CD4-positive, CD25-positive, alpha-beta regulatory T cell (primary cell): ENCODE measurements at places on chromosomes 3 and 15. TPM values are rescaled to one million over a fixed set of nuclear protein-coding genes. Genes with fewer than 3 reads are reported as not detected.
A peak's percentile ranks its signal among the peaks of the same experiment; 100 is the strongest.

- H3K27me3 ChIP-seq, result no peaks in the 10 kb centered on the region
- DNase-seq, result no peak
- H3K27ac ChIP-seq, result no peak overlapping the region
Observed at GRCh38 chr3:62659660-62660059, 215.6 kb downstream of the CADPS start.

- no peak overlapping the region for H3K4me3 ChIP-seq
- no peak overlapping the region for H3K27ac ChIP-seq
- no peaks in the 10 kb centered on the region for H3K4me1 ChIP-seq
Observed at GRCh38 chr3:146078031-146078430, 83.0 kb downstream of the PLOD2 start.

GRCh38 chr3:13519006-13519791 lies 29.7 kb upstream of the FBLN2 start:
- H3K36me3 ChIP-seq, result no peaks in the 10 kb centered on the region
- H3K4me1 ChIP-seq, result no peaks in the 10 kb centered on the region
- H3K4me3 ChIP-seq, result no peak overlapping the region
- no peaks in the 10 kb centered on the region for H3K27me3 ChIP-seq
- no peak for DNase-seq
- H3K27ac ChIP-seq, result no peak overlapping the region

DNA sequence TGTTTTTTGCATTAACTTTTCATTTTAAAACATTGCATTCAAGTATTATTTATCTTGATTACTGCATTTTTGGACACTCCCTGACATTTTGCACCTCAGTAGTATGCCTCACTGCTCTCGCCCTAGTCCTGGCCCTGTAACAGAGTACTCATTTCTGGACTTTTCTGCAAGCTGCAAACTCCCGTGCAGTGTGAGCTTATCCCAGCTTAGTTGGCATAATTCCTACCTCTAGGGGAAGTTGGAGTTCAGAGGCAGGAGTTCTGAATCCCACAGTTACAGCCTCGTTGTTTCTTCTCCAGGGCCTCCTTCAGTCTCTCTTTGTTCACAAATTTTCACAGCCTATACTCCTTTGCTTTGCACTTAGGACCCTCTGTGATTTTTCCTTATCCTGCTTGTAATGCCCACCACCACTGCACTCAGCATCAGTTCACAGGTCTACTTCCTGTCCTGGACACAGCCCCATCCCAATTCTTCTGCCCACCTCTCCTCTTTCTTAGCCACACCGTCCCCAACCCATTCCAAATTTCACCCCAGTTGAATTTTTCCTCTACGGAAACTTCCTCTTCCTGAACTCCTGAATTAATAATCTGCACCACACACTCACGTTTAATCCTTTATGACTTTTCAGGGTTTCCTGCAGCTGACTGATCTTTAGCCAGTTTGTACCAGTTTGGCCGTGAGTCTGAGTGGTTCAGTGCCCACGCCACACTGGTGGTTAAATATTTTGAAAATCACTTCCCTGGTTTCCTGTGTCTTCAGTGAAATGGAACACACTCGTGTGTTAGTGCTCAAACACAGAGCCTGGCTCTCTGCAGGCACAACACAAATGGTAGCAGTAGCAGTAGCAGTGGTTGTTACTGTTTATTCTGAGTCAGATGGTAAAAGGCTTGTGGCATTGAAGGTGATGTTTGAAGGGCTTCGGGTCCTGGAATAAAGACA lies 6.3 kb upstream of the CTSH start:
- no peaks in the 10 kb centered on the region for H3K36me3 ChIP-seq
- no peak overlapping the region for H3K27ac ChIP-seq

GRCh38 chr3:179702271-179702947 lies 49.6 kb downstream of the USP13 start:
- DNase-seq, result no peak
- no peaks in the 10 kb centered on the region for H3K27me3 ChIP-seq
- H3K4me1 ChIP-seq, result no peaks in the 10 kb centered on the region

- no peak for DNase-seq
- H3K4me3 ChIP-seq, result no peak overlapping the region
- no peaks in the 10 kb centered on the region for H3K36me3 ChIP-seq
- no peaks in the 10 kb centered on the region for H3K4me1 ChIP-seq
- no peak overlapping the region for H3K27ac ChIP-seq
Observed at GRCh38 chr3:98811048-98811447, 47.9 kb downstream of the ST3GAL6 start.

DNA sequence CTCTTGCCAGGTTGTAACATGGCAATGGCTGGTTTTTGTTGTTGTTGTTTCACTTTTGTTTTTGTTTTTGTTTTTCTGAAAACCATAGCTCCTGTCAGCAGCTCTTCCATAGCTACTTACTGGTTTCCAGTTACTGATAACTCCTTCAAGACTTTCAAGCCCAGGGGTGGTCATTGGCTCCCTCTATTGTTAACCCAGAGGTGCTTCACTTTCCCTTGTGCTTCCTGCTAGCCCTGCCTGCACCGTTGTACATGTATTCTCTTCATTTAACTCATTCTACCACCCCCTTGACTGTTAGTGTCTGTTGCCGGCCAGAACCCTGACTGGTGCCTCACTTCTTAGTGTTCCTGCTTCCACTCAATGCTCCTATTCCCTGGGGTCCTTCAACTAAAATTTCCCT lies 4.2 kb upstream of the TRAT1 start:
- peaks cover 31% of the 10 kb centered on the region for H3K4me1 ChIP-seq
- H3K27ac ChIP-seq, result peak overlapping the region; percentile 16

DNA sequence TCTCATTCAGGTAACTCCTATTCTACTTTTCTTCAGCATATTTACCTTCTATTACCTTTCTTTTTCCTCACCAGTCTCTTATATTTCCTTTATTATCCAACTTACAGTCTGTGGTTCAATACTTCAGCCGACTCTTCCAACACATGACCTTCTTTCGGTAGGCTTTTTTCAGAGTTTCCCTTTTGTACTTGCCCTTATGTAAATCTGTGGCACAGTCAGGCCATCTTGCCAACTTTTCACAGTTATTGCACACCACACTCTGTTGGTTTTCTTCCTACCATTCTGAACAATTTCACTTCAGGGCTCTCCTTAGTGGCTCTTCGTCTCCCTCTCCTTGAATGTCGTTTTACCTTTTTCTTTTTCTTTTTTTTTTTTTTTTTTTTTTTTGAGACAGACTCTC lies 427.8 kb downstream of the LPP start:
- no peak overlapping the region for H3K27ac ChIP-seq
- no peak overlapping the region for H3K4me3 ChIP-seq
- no peaks in the 10 kb centered on the region for H3K4me1 ChIP-seq
- DNase-seq, result no peak
- no peaks in the 10 kb centered on the region for H3K36me3 ChIP-seq
- H3K27me3 ChIP-seq, result no peaks in the 10 kb centered on the region

DNA sequence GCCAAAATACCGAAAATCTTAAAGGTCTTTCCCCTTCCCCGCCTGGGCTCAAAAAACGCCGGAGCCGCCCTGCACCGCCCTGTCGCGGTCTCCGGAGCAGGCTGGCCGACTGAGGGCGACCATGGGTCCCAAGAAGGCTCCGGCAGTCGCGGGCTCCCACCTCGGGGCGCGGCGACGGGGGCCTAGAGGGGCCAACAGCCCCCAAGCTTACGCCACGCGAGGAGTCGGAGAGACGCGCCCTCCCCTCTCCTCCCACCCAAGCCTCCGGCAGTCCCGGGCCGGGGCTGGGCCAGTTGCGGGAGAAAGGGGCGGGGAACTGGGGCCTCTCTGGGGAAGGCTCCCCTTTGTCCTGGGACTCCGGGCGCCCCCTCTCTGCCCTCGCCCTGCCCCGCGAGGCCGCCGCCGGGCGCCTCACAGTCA lies 69.2 kb downstream of the GOLGA8B start:
- no peak overlapping the region for H3K4me3 ChIP-seq
- DNase-seq, result no peak
- no peak overlapping the region for H3K27ac ChIP-seq
- H3K36me3 ChIP-seq, result no peaks in the 10 kb centered on the region
- peaks cover 18% of the 10 kb centered on the region for H3K4me1 ChIP-seq

DNA sequence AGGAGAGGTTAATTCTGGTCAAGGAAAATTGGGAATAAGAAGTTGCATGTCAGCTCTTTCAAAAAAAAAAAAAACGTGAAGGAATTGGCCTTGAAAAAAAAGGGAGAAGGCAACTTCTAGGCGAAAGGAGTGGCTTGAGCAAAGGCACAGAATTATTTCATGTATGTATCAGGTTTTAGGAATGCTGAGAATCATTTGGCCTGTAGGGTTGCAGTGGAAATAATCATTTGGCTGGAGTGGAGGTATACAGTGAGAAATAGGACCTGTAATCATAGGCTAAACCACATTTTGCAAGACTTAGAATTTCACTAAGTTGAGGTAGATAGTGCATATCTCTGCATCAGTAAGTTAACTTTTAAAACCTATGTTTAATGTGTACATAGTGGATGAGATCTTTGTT lies 54.9 kb downstream of the EPHA6 start:
- DNase-seq, result no peak
- no peak overlapping the region for H3K4me3 ChIP-seq
- no peak overlapping the region for H3K27ac ChIP-seq
- no peaks in the 10 kb centered on the region for H3K27me3 ChIP-seq
- H3K4me1 ChIP-seq, result no peaks in the 10 kb centered on the region
- no peaks in the 10 kb centered on the region for H3K36me3 ChIP-seq

GRCh38 chr15:75095594-75095993 lies 72.2 kb downstream of the PPCDC start:
- H3K4me1 ChIP-seq, result no peaks in the 10 kb centered on the region
- no peak for DNase-seq
- H3K4me3 ChIP-seq, result no peak overlapping the region
- no peak overlapping the region for H3K27ac ChIP-seq
- no peaks in the 10 kb centered on the region for H3K36me3 ChIP-seq

DNA sequence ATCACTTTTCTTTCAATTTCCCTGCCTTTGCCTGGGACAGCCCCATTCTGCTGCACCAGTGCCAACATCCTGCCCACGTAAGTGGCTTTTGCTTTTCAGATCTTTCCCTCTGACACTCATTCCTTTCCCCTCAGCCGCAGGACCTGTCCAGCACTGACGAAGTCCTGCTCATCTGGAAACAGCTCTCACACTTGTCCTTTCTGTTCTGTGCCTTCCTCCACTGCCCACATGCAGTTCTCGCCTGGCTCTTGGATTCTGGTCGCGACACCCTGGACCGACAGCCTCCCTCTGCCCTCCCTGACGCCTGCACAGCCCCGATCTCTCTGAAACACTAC lies 99.7 kb downstream of the ADCY5 start:
- no peaks in the 10 kb centered on the region for H3K36me3 ChIP-seq
- H3K27me3 ChIP-seq, result no peaks in the 10 kb centered on the region
- no peak for DNase-seq
- no peak overlapping the region for H3K4me3 ChIP-seq
- H3K4me1 ChIP-seq, result no peaks in the 10 kb centered on the region

DNA sequence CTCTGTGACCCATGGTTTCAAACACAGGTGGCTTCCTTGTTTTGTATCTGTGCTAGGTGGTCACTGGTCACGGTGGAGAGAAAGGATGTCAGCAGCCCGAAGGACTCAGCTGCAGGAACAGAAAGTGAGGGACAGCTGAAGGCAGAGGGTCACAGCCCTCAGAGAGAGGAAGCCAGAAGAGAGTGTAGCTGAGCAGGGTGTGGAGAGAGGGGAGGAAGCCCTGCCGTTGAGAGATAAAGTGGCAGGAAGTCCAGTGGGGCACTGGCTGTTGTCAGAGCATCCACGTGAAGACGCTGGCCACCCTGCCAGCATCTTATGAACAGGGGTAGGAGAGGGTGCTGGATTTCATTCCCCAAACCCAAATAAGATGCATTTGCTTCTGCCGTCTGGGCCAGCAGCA lies 36.9 kb downstream of the LIMD1 start:
- no peak overlapping the region for H3K4me3 ChIP-seq
- DNase-seq, result no peak
- peaks cover 9% of the 10 kb centered on the region for H3K36me3 ChIP-seq
- H3K27me3 ChIP-seq, result no peaks in the 10 kb centered on the region
- peaks cover 10% of the 10 kb centered on the region for H3K4me1 ChIP-seq

Gene CCDC54
- not detected for polyA plus RNA-seq

Gene ST6GAL1
- polyA plus RNA-seq, result 159 TPM

Gene TGM4
- polyA plus RNA-seq, result 0.07 TPM

Gene SHC4
- not detected for polyA plus RNA-seq
